CMK (cell line): ENCODE measurements at places on chromosomes 3 and 15.

GRCh38 chr3:126921085-126921824, 61.7 kb upstream of the PLXNA1 start:
- DNase-seq, result no peak

DNA sequence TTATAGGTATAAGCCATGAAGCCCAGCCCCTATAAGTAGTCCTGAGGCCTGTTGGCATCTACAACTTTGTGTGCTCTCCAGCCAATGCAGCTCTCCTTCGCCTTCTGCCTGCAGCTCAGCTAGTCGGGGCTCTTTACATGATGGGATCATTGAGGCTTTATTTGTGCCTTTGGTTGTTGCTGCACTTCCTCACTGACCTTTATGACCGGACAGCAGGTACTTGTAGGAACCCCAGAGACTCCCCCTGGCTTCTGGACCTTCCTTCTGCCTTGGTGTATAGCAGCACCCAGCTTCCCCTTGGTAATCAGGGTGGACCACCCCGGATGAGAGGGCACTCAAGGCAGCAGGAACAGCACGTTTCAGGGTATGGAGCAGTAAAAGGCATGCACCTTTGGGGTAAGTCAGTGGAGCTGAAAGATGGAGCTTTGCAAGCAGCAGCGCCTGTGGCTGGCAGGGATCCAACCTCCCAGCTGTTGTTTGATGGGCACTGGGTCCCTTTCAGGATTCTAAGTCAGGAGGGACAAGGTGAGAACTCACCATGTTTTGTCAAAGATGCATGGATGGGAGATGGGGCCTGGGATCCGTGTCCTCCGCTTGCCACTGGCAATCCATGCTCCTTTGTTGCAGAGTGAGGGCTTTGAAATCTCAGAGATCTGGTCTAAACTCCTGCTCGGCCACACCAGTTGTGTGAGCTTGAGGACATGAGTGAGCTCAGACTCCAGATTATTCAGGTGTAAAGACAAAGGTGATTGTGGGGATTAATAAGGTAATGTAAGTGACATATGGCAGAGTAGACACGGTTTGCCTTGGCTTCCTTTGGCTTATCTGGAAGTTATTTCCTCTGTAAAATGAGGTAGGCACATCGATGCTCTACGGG, 65.1 kb upstream of the KLF13 start:
- no peak for DNase-seq

DNA sequence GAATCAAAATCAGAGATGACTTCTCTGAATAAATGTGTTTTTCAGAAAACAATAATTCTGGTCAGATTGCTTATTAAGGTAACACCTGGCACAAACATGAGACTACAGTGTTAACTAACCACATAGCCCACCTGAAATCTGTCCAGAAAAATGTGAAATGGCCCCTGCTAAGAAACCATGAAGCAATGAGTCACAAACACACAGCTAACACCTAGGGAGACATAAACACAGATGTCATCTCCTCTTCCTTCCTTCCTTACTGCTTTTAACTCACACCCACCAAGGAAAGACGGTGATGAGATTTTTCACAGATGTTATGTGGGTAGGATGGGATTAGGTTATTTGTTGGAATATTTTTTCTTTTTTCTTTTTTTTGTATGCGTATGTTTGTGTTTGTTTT, 315.0 kb upstream of the STAC start:
- DNase-seq, result no peak

GRCh38 chr15:90349072-90349471, 3.0 kb upstream of the ZNF774 start:
- DNase-seq, result no peak

GRCh38 chr3:69462022-69462825, 76.3 kb upstream of the FRMD4B start:
- DNase-seq, result no peak

DNA sequence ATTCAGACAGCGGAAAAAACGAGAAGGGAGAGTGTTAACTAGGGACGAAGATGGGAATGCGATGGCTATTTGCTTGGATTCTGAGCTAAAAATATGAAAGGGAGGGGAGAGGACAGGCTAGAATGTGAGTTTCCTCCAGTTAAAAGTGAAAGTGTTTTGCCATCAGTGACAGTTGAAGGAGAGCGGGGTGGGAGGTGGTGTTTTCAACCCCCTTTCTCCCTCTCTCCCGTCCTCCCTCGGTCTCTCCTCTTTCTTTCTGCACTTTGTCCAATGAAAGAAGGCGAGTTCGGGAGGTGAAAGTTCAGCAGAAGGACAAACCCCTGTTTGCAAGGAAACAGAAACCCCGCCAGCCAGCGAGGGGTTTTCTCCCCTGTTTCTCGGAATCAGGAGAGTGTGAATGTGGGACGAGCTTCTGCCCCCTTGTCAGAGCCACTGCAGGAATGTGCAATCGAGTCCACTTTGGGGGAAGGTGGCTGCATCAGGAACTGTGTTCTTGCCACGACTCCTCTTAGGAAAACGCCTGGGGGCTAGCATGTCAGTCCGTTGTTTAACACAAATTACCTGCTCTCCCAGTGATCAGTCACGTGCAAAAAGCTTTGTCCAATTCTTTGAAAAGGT, 975 bp upstream of the FOXP1 start:
- no peak for DNase-seq
